ENCODE measurements at places on chromosomes 3 and 15.
A peak's percentile ranks its signal among the peaks of the same experiment; 100 is the strongest.

- no peak for DNase-seq
Measured at GRCh38 chr15:88526247-88526879, 20.1 kb downstream of the DET1 start.

GRCh38 chr15:60394689-60395097 lies 3.1 kb downstream of the ANXA2 start:
- DNase-seq = no peak

- no peak for DNase-seq
Measured at GRCh38 chr15:48761393-48762158, 49.3 kb downstream of the CEP152 start.

GRCh38 chr3:52468336-52468735 lies 12.9 kb downstream of the NISCH start:
- no peak for DNase-seq

- DNase-seq = peak; percentile 70
Measured at GRCh38 chr3:107064405-107065060, 312.7 kb upstream of the CCDC54 start.
